ENCODE measurements at places on chromosomes 3 and 15.

GRCh38 chr3:53223025-53223424 lies 32.8 kb downstream of the TKT start:
- DNase-seq = no peak

DNA sequence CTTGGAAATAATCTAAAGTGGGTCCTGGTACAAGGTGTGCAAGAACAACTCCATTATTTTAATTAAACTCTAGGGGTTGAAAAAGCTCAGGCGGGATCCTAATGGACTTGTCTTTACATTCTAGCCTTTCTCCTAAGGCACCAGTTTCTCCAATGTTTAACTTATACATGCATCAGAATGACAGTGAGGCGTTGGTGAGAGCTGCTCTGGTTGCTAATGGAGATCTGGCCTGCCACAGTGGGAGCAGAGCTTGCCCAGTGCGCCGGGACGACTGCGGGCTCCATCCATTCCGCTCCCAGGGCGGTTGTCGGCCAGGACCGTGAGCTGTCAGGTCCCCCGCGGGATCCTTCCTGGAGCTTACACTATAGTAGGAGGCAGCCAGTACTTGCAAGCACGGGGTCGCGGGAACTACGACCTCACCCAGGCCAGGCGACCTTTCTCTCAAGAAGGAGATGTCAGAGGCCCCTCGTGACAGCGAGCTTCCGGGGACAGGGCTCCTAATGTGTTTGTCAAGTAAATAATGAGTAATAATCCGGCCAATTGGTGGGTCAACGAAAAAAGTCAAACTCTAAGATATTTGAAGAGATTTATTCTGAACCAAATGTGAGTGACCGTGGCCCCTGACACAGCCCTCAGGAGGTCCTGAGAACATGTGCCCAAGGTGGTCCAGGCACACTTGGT lies 991 bp upstream of the HIGD1A start:
- DNase-seq = no peak

- DNase-seq = no peak
These were observed 890.5 kb downstream of the TUSC7 start for GRCh38 chr3:117600112-117600511.

DNA sequence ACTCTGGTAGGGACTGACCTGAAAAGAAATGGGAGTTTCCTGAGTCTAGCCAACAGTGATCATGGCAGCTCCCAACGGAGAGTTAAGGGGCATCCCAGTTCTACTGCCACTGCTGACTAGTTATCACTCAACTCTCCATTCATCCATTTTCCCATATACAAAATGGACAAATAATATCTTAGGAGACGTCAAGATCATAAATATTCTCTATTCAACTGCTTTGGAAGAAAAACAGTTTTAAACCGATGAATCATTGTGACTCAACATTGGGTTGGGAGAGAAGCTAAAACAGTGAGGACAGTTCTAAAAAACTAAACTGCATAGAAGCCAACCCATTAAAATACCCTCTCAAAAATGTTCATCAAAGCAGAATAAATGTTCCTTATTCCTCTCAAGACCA lies 57.6 kb upstream of the CHRM5 start:
- no peak for DNase-seq

DNA sequence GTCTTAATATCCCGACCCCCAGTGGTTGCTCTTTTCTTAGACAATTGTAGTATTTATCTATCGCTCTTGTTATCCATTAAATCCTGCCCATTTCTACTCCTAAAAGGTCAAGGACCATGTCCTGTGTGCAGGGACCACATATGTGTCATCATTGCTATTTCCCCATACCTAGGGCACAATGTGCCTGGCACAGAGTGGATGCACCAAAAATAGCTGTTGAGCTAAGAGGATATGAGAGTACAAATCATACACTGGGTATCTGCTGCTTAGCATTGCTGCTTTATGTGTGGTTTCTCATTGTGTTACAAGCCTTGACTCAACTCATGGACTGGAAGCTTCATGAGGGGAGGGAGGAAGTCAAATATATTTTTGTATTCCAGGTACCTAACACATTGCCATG lies 3.4 kb upstream of the MITF start:
- DNase-seq = no peak

DNA sequence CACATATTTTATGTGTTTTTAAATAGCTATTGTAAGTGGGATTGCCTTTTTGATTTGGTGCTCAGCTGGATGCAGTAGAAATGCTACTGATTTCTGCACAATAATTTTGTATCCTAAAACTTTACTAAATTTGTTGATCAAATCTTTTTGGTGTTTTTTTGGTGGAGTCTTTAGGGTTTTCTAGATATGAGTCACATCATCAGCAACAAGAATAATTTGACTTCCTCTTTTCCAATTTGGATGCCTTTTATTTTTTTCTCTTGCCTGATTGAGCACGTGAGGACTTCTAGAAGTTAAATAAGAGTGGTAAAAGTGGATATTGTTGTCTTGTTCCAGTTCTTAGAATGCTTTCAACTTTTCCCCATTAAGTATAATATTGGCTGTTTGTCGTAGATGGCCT lies 51.3 kb downstream of the TLNRD1 start:
- no peak for DNase-seq

GRCh38 chr3:22713936-22714335 lies 489.2 kb upstream of the UBE2E2 start:
- DNase-seq = no peak

GRCh38 chr3:114005481-114005880 lies 50.8 kb downstream of the CCDC191 start:
- DNase-seq = no peak

DNA sequence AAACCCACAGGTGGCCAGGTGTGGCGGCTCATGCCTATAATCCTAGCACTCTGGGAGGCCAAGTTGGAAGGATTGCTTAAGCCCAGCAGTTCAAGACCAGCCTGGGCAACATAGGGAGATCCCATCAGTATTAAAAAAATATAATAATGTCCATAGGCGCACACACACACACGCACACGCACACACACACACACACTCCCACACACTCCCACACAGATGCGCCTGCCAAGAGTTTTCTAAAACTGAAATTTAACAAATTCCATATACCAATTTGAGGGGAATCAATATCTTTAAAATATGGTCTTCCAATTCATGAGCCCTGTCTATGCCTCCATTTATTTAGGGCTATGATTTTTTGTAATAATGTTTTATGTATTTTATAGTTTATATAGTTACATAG lies 17.0 kb downstream of the SHISA5 start:
- no peak for DNase-seq

- DNase-seq = no peak
These were observed 1099.5 kb downstream of the ROBO1 start for GRCh38 chr3:78668302-78668701.

DNA sequence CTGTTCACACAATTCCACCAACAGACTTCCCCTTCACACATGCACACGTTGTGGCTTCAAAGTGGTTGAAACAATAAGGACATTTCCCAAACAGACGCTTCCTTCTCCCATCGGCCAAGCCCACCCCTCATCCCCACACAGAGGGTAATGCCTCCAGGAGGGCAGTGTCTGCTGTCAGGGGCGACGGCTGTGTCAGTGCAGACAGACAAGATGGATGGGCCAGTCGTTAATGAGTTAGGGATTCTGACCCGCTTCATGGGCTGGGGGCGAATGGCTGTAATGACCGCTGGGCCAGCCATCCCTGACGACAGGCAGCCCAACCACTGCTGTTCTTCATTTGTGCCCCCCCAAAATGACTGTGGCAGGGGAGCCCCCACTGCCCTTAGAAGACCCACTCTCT lies 20.2 kb upstream of the SKIC8 start:
- DNase-seq = no peak

DNA sequence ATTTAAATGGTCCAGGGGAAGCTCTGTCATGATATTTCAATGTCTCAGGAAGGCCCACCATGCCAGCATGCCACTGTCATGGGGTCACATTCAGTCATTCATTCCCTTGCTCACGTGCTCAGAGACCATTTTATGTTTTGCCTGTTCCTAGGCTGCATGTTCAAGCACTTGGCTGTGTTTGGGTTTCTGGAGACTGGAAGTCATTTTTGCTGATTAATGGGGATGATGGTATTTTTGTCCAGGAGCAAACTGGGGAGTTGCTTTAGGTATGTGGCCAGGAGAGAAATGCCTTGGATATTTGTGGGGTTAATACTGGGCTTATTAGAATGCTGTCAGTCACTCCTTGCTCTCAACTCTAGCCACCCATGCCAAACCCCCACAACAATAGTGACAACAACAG lies 303.5 kb downstream of the PTPRG start:
- DNase-seq = no peak

DNA sequence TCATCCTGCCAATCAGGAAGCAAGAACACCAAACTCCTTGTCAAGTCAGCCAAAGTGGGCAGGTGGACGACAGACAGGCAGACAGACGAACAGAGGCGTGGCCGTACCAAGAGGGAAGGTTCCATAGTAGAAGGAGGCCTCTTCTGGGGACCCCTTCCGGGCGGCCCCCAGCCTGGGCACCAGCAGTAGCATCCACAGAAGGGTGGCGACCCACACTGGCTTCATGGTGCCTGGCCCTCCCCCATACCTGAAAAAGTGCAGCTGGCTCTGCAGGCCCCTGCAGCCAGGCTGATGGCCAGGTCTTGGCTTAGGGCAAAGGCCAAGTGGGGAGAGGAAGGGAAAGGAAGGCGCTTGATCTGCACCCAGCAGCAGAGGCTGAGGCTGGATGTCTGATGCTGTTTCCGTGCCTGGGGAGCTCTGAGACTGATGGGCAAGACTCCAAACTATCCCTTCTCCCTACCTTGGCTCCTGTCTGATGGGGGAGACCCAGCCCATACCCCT lies 607 bp downstream of the LCTL start:
- no peak for DNase-seq

DNA sequence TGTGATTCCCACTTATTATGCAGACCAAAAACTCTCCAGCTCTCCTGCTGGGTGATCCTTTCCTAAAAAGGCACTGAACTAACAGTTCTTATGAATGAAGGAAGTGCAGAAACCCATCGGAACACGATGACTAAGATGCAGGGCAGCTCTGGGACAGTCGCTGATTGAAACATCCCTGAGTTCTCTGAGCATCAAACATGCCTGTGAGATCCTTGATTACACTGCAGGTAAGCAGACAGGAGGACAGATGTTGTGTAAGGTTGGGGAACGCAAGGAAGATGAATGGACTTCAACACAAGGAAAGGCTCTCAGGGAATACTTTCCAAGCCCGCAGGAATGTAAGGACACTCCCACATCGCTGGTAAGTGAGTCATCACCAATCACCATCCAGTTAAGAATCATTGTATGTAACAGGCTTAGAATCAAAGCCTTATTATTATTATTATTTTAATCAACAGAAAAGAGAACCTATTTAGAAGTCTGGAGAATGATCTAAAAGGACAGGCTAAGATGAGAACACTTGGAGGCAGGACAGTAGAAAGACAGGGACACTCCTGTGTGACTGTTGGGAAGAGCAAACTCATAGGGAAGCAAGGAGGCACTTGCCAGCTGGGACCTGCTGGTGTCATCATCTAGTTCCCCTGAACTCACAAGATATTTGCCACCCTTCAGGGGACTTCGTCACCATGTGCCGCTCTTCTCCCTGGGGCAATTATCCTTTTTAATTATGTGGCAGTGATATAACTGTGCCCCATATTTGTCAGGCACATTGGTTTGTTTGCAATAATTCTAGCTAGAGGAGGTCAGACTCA lies 26.0 kb downstream of the TMEM158 start:
- DNase-seq = no peak

DNA sequence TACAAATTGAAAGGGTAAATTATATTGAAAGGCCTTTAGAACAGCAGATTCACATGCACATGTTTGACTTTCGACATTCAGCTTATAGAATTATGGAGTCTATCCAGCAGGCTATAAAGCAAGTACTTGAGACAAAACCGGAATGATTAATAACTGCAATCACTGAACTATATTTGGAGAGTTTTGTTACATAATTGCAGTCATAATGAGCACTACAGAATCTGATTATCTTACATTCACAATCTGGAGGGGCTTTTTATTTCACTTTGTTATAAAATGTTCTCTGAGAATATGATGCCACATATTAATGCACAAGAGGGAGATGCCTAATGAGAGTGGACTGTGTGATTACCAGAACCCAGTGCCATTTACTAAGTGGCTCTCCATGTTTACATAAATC lies 64.3 kb downstream of the NSUN3 start:
- DNase-seq = no peak

GRCh38 chr3:16308727-16309126 lies 43.7 kb downstream of the OXNAD1 start:
- DNase-seq = no peak

GRCh38 chr3:58429657-58430056 lies 4.0 kb downstream of the PDHB start:
- no peak for DNase-seq

GRCh38 chr15:78630886-78631633 lies 9.9 kb downstream of the CHRNB4 start:
- DNase-seq = no peak

GRCh38 chr3:58973796-58974195 lies 76.0 kb downstream of the CFAP20DC start:
- DNase-seq = no peak

- no peak for DNase-seq
These were observed 908.4 kb downstream of the AGBL1 start for GRCh38 chr15:86988033-86988432.

DNA sequence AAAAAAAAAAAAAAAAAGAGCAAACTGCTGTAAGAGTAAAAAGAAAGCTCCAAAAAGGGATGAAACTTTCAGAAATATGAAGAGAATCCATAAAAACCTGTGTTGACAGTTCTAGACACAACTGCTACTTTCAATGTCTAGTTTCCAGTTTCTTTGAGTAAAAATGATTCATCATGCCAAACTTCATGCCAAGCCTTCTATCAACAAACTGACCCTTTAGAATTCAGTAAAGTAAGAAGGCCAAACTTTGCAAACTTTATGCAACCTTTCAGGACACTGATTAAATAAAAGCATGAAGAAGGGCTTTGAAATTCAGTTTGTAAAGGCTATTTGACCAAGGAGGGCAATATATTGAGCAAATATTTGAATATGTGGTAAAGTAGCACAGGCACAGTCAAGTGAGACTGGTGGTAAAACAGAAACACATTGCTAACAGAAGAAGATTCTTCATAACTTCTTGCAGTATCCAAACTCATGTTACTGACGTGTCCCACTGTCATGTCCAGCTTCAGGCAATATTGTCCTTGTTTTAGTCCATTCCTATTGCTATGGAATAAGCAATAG lies 56.3 kb upstream of the CFAP20DC start:
- DNase-seq = no peak

- no peak for DNase-seq
These were observed 244.5 kb downstream of the CD47 start for GRCh38 chr3:107846279-107846852.

- DNase-seq = no peak
These were observed 340.9 kb upstream of the TBL1XR1 start for GRCh38 chr3:177538048-177538749.

- DNase-seq = no peak
These were observed 765 bp upstream of the UBE2E2 start for GRCh38 chr3:23202203-23202920.

GRCh38 chr15:78440375-78441373 lies 2.7 kb downstream of the IREB2 start:
- DNase-seq = no peak
